Stimulated activated CD8-positive, alpha-beta memory T cell treated with anti-CD3 and anti-CD28 coated beads, Interleukin-15, amount 100 ng/mL, for 48 hours (primary cell): ENCODE measurements at places on chromosomes 3 and 15.

GRCh38 chr3:149476225-149476624, 1.7 kb downstream of the TM4SF4 start:
- no peak for DNase-seq

- peak; percentile 2 for DNase-seq
These were observed 966 bp downstream of the MYO1E start for GRCh38 chr15:59371458-59372351.

DNA sequence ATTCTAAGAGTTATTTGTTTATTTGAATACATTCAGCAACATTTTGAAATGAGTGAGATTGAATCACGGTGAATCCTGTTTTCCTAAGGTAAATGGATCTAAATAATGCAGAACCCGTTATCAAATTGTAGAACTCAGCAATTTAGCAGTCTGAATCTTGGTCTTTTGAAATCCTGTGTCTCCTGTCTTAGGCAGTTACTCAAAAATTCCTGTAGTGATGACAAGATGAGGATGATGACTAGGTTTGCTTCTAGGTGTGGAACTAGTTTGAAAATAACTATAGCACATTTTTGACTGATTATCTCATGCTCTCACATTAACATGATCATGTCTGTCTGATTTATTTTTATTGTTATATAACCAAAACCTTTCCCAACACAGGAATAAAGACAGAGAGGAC, 115.0 kb downstream of the RAP2B start:
- DNase-seq, result no peak

DNA sequence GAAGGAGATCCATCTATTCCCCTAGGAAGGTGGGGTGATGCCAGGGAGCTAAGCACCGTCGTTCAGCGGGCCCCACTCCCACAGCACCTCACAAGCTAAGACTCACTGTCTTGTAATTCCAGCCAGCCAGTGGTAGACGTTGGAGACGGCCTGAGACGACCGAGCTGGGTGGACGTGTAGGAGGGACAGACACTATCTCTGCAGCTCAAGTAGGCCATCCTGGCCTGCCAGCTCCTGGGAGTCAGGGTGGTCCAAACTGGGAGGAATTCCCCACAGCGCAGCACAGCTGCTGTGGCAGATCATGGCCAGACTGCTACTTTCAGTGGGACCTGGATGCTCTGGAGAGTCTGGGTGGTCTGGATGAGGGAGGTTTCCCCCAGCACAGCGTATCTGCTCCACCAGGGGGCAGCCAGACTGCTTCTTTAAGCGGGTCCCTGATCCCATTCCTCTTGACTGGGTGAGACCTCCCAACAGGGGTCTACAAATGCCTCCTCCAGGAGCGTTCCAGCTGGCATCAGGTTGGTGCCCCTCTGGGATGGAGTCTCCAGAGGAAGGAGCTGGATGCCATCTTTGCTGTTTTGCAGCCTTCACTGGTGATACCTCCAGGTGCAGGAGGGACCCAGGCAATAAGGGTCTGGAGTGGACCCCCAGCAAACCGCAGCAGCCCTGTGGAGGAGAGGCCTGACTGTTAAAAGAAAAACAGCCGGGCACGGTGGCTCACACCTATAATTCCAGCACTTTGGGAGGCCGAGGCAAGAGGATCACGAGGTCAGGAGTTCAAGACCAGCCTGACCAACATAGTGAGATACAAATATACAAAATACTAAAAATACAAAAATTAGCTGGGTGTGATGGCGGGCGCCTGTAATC, 27.6 kb downstream of the GNB5 start:
- no peak for DNase-seq

- DNase-seq, result no peak
These were observed 13.3 kb downstream of the ABHD2 start for GRCh38 chr15:89101302-89102193.

DNA sequence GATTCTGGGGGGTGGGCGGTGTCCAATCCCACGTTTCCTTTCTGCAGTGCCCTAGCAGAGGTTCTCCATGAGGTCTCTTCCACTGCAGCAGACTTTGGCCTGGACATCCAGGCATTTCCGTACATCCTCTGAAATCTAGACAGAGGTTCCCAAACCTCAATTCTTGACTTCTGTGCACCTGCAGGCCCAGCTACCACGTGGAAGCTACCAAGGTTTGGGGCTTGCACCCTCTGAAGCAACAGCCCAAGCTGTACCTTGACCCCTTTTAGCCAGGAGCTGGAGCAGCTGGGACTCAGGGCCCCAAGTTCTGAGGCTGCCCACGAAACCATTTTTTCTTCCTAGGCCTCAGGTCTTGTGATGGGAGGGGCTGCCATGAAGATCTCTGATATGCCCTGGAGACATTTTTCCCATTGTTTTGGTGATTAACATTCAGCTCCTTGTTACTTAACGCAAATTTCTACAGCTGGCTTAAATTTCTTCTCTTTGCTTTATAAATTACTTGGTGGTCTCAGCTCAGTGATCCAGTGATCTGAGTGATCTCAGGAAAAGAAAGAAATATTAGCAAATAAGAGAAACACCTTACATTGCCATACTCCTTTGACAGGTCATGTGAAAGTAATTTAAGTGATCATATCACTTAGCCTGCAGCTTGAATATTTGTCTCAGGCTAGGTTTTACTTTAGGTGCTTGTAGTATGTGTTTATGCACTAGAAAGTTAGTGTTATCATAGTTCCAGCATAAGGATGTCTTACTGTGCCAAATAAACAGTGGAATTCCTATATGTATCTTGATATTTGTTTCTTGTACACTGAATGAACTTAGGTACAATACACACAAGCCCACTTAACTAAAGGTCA, 3.0 kb downstream of the SNAP23 start:
- no peak for DNase-seq
